ENCODE measurements at places on chromosomes 11 and 22. TPM values are rescaled to one million over a fixed set of nuclear protein-coding genes. Genes with fewer than 3 reads are reported as not detected.

The SMTNL1 gene
- polyA plus RNA-seq = not detected

The MMP7 gene
- polyA plus RNA-seq = 3.6 TPM

The FOLR1 gene
- polyA plus RNA-seq = 2.1 TPM

The C11orf65 gene
- polyA plus RNA-seq = 0.20 TPM

The FOLR3 gene
- 4.6 TPM for polyA plus RNA-seq

The TMEM45B gene
- polyA plus RNA-seq = 0.80 TPM

The ZP1 gene
- polyA plus RNA-seq = not detected

The PLAAT2 gene
- polyA plus RNA-seq = 1.6 TPM

The NOX4 gene
- polyA plus RNA-seq = not detected

The FXYD2 gene
- 0.11 TPM for polyA plus RNA-seq

The SLC5A1 gene
- polyA plus RNA-seq = 7.3 TPM

The MOV10L1 gene
- not detected for polyA plus RNA-seq

The SELENOM gene
- polyA plus RNA-seq = 21.8 TPM

The MYO18B gene
- not detected for polyA plus RNA-seq

The BIRC3 gene
- polyA plus RNA-seq = 1.00 TPM

The GRAMD1B gene
- 0.05 TPM for polyA plus RNA-seq

The CHRNA10 gene
- polyA plus RNA-seq = 0.40 TPM

The APOL5 gene
- polyA plus RNA-seq = not detected

The PLAAT4 gene
- 3.5 TPM for polyA plus RNA-seq

The BACE1 gene
- polyA plus RNA-seq = 26.7 TPM

The GGT5 gene
- polyA plus RNA-seq = 0.05 TPM

The ADM2 gene
- polyA plus RNA-seq = 1.7 TPM

The CDON gene
- 1.6 TPM for polyA plus RNA-seq

The TEX54 gene
- polyA plus RNA-seq = not detected

The FOXRED2 gene
- polyA plus RNA-seq = 4.4 TPM

The MUC2 gene
- polyA plus RNA-seq = not detected

The UCP3 gene
- polyA plus RNA-seq = 0.28 TPM

The CTSW gene
- polyA plus RNA-seq = 0.11 TPM

The ARSA gene
- polyA plus RNA-seq = 21.6 TPM

The CYP2D6 gene
- polyA plus RNA-seq = 0.32 TPM

The FAM180B gene
- not detected for polyA plus RNA-seq

The RTN4R gene
- polyA plus RNA-seq = 10.5 TPM

The TMEM135 gene
- polyA plus RNA-seq = 24.4 TPM

The GSC2 gene
- not detected for polyA plus RNA-seq

The OVOL1 gene
- polyA plus RNA-seq = 2.3 TPM

The FAT3 gene
- 0.02 TPM for polyA plus RNA-seq

The SYT8 gene
- 57.2 TPM for polyA plus RNA-seq

The OR5D16 gene
- not detected for polyA plus RNA-seq

The ZNHIT2 gene
- 6.9 TPM for polyA plus RNA-seq

The DSCAML1 gene
- polyA plus RNA-seq = 0.01 TPM

The MS4A6E gene
- not detected for polyA plus RNA-seq

The TYR gene
- polyA plus RNA-seq = not detected

The YPEL1 gene
- polyA plus RNA-seq = 0.02 TPM

The SLC37A2 gene
- 80.3 TPM for polyA plus RNA-seq
